ENCODE measurements at places on chromosomes 12 and 14. TPM values are rescaled to one million over a fixed set of nuclear protein-coding genes. Genes with fewer than 3 reads are reported as not detected.

Gene PLEKHD1
- 0.62 TPM for polyA plus RNA-seq

- no peak for DNase-seq
Observed at GRCh38 chr14:103998027-103998426, 55.7 kb upstream of the RD3L start.

DNA sequence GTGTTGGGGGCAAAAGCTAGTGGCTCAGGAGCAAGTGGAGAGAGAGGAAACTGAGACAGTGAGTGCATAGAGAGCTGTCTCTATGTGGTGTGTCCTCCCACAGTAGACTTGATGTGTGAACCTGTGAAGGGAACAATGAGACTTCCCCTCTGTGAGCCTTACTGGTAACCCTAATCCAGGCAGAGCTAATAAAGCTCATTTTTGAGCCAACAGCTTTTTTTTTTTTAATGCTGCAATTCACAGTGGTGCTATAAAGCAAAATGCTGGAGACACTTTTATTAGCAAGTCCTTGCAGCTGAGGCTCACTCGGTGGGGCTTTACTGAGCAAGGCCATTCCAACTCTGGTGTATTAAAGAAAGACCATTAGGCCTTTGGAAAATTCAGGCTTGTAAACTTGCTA lies 26.9 kb downstream of the FBXW8 start:
- DNase-seq: peak; percentile 45

- no peak for DNase-seq
Observed at GRCh38 chr12:115932066-115932465, 345.4 kb downstream of the MED13L start.

GRCh38 chr12:674272-674781 lies 11.1 kb upstream of the NINJ2 start:
- no peak for DNase-seq

- no peak for DNase-seq
Observed at GRCh38 chr12:59861635-59862034, 265.8 kb downstream of the SLC16A7 start.

GRCh38 chr14:104118006-104118844 lies 20.2 kb upstream of the KIF26A start:
- DNase-seq: no peak

- no peak for DNase-seq
Observed at GRCh38 chr14:71339650-71340415, 432.6 kb downstream of the PCNX1 start.

- DNase-seq: no peak
Observed at GRCh38 chr12:87201598-87201997, 827.6 kb downstream of the C12orf50 start.

Gene POU6F1
- polyA plus RNA-seq: 10.1 TPM

DNA sequence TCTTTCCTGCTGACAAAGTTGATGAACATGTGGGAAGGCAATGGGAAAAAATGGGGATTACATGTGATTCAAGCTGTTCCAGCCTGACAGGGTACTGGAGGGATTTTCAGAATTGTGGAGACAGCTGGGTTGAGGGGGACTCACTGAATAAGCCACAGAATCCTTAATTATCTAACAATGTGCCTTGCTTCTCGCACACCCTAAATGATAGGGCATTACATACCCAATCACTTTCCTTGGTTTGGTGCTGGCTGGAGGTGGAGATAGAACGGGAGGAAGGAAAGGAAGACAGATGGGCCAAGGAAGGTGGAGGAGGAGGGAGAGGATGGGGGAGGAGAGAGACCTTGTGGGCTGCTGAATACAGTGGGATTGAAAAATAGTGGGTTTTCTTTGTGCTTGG lies 20.7 kb downstream of the PELI2 start:
- no peak for DNase-seq

DNA sequence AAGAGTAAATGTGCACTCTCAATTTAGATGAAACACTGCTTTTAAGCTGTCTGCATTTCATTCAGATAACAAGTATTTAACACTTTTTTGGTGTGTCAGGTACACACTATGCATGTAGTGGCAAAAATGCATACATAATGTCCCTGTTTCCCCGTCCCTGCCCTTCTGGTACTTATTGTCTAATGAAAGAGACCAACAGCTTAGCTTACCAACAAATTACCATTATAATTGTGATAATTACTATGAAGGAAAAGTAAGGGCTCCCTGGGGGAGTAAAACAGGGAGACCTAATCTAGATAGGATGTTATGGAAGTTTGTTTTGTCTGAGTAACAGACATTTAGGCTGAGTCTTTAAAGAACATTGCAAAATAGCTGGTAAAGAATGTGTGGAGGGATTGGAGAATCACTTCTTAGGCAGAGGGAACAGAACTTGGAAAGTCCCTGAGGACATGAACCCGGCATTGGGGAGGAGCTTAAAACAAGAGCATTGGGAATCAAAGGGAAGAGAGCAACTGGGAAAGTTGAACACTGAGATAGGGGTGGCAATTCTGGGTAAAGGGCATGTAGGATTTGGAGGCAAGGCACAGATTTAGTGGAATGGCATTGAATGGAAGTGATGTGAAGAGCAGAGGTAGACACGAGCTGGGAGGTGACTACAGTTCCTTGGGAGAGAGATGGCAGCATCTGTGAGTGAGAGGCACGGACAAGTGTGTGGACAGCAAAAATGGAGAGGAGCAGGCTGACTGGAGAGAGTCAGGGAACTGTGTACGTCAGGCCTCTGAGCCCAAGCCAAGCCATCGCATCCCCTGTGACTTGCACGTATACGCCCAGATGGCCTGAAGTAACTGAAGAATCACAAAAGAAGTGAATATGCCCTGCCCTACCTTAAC lies 181.6 kb downstream of the GRIP1 start:
- no peak for DNase-seq

Gene NPFF
- polyA plus RNA-seq: 0.48 TPM

GRCh38 chr12:104339663-104340062 lies 36.1 kb downstream of the EID3 start:
- DNase-seq: no peak

- no peak for DNase-seq
Observed at GRCh38 chr14:56205881-56206280, 87.7 kb downstream of the PELI2 start.

GRCh38 chr12:52720365-52720886 lies 17.1 kb upstream of the KRT77 start:
- no peak for DNase-seq

DNA sequence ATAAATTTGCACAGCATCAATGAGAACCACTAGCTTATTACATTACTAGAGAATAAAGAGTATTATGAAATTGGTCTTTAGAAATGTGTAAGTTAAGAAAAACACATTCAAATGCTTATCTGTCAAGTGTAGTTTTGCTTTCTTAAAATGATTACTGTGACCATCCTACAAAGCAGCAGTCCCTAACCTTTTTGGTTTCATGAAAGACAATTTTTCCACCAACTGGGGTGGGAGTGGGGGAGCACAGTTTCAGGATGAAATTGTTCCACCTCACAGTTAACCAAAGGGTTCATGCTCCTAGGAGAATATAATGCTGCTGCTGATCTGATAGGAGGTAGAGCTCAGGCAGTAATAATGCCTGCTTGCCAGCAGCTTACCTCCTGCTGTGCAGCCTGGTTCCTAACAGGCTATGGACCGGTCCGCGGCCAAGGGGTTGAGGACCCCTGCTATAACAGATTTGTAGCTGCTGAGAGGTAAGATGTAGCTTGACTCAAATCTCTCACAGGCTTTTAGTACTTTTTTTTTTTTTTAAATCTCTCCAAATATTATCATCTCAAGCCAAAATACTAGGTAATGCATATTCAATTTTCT lies 45.4 kb downstream of the PPP4R3A start:
- DNase-seq: no peak

DNA sequence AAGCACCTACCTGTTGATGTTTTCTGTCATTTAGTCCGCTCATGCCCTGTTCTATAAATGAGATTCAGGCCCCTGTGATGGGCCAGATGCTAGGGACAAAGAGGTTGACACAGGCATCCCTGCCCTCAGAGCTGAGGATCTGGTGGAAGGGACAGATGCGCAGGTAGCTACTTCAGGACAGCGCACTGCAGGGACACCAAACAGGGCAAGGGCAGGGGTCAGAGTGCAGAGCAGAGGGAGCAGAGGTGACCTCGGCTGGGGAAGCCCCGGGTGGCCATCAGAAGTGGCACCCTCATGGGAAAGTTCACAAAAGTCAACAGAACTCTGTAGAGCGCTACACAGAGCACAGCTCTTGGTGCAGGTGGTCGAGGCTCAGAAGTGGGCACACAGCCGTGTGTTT lies 5.6 kb upstream of the PNMA1 start:
- DNase-seq: no peak

DNA sequence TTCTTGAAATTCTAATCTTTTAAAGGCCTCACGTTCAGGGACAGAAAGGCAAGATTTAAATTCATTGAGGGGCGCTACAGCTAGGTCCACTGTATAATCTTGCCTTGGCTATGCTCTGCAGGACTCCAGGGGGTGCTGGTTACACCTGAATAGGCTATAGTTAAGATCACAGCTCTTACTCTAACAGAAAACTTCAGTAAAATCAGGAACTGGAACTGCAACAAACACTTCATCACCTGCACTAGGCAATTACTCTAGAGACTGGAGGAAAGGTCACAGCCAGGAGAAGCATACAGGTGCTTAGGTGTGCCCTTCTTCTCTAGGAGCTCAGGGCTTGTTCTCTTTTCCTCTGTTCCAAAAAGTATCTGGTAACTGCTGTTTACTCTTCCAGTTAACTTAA lies 20.9 kb downstream of the SLCO1C1 start:
- no peak for DNase-seq

DNA sequence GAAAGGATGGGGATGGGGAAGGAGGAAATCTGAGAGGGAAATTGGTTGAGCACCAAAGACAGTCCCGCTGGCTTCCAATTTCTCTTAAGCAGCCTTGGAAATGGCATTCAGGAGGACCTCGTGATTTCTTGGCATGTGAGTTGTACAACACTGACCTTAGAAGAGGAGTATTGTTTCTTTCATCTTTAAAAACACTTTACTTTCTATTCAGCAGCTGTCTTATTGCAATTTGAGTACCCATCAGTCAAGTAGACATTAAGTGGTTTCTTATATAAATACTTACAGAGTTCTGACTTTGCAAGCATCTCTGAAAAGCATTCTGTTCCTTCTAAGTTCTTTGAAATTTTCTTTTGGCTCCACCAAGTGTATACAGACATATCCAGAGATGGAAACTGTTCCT lies 83.2 kb downstream of the LMNTD1 start:
- no peak for DNase-seq

GRCh38 chr12:98208816-98209215 lies 306.6 kb upstream of the TMPO start:
- DNase-seq: no peak

Gene TESPA1
- polyA plus RNA-seq: 1.5 TPM

DNA sequence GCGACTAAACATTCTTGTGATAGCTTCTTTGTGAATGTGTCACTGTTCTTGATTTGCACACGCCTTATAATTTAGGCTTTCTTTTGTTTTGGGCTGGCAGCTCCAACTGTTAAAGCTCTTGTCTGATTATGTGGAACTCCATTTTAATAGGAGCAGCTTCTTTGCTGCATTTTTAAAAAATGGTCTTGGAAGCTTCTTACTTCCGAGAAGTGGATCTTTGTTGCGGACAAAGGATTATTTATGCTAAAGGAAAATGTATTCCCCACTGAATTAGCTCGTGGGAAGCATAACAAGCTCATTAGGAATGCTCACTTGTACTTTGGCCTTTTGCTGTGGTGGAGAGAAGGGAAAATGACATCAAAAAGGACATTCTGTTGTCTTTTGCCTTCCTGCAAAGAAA lies 20.0 kb downstream of the GAS2L3 start:
- peak; percentile 14 for DNase-seq

Gene RBM25
- polyA plus RNA-seq: 76.6 TPM

Gene PZP
- 0.52 TPM for polyA plus RNA-seq

DNA sequence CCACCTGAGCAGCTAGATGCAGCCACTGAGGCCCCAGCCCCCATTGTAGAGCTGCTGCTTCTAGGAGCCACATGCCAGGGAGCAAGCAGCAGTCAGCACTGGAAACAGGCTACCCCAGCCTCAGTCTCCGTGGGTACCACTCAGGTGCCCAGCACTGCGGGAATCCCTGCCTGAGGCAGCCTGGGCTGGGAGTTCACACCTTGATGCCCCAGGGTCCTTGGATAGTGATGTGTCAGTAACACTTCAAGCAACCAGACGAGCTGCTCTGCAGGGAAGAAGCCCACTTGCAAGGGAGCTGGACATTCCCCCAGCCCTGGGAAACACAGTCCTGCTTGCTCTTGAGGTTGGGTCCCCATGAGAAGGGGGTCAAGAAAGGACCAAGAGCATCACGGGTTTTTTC lies 90.7 kb downstream of the ZFP36L1 start:
- no peak for DNase-seq

DNA sequence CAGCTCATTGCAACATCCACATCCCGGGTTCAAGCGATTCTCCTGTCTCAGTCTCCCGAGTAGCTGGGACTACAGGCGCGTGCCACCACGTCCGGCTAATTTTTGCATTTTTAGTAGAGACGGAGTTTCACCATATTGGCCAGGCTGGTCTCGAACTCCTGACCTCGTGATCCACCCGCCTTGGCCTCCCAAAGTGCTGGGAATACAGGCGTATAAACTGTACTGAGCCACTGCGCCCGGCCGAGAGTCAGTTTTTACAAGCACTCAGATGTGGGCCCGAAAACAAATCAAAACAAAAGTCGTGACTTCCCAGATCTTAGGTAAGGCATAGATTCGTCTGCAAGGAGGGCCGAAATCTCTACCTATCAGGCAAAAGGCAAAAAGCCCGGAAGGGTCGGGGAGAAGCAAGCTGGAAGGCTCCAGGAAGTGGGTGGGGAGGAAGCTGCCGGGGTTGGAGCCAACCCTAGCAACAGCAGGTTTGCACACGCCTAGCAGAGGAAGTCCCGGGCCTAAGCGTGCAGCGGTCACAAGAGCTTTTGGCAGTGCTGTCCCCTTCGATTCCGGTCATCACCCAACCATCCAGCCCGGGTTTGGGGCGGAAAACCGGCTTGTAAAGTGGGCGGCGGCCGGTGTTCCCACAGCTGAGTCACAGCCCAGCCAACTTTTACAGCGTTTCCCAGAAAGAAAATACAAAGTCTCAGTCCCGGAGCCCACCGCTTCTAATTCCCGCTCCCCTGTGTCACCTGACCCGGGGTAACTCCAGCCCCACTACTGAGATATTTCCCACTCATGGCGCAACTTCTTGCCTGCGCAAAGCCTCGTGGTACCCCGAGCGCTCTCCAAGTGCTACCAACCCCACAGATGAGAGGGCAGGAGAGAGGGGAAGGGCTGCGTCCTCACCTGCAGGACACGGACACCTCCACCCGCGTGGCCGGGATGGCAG lies 583 bp downstream of the CPNE8 start:
- peak; percentile 86 for DNase-seq

GRCh38 chr12:25056011-25056410 lies 107.1 kb upstream of the BCAT1 start:
- no peak for DNase-seq

DNA sequence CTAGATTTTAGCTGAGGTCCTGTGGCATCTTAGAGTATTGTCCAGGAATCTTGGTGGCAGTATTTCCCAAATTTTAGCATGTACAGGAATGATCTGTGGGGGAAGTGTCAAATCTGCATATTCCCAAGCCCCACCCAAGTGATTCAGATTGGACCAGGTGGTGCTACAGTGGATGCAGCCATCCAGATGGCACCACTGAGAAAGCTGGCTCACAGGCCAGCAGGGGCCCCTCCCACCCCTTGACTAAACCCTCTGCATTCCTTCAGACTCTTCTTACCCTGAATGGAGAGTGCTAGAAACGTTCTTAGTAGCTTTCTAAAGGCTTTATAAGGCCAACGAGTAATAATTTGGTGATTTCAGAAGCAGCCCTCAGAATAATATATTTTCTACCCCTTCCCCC lies 255.2 kb downstream of the NRXN3 start:
- DNase-seq: no peak
